Hepatocyte (in vitro differentiated cells): ENCODE measurements at places on chromosomes 13 and 19.

DNA sequence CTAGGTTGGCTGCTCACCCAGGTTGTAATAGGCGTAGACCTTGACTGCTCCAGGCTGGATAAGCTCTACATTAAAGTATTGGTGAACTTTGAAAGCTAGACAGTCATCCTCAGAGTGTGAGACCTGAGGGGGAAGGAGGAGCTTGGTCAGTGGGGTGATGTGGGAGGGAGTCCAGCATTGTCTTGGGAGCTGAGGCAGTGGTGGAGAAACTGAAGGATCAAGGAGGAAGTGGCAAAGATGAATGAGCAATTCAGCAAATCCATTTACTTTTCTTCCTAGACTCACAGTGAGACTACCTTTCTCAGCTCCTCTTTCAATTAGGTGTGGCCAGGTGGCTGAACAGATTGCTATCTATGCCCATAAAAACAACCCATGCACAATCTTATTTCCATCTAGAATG lies 10.2 kb upstream of the TNFSF14 start:
- H3K4me1 ChIP-seq: peaks cover under 1% of the 10 kb centered on the region
- no peaks in the 10 kb centered on the region for H3K36me3 ChIP-seq
- H3K27ac ChIP-seq: no peak overlapping the region
- no peak overlapping the region for H3K4me3 ChIP-seq
- no peaks in the 10 kb centered on the region for H3K27me3 ChIP-seq
- DNase-seq: no peak

DNA sequence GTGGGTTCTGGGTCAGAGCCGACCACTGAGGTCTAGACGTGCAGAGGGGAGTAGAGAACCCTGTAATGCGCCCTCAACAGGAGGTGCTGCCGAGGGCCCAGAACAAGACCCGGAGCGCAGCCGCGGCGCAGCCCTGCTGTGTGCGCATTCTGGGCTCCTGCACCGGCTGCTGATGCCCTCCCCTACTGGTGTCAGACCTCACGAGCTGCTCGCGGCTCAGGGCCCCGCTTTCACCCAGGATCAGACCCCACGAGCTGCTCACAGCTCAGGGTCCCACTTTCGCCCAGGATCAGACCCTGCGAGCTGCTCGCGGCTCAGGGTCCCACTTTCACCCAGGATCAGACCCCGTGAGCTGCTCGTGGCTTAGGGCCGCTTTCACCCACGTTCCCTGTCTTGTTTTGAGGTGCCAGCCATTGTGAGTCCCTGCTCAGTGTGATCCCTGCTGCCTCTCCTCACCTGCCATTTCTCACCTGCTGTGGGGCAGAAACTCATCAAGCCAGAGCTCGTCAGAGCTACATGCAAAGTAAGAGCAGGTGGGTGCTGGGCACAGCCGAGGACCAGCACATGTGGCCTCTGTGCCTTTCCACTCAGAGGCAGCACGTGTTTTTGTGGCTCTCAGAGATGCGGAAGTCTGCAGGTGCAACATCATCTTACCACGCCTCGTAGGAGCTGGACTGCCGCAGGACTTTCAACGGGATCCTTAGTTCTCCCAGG lies 47.0 kb upstream of the C13orf46 start:
- no peaks in the 10 kb centered on the region for H3K27me3 ChIP-seq
- no peaks in the 10 kb centered on the region for H3K4me1 ChIP-seq
- no peak overlapping the region for H3K4me3 ChIP-seq
- H3K27ac ChIP-seq: no peak overlapping the region
- DNase-seq: no peak
- no peaks in the 10 kb centered on the region for H3K36me3 ChIP-seq

- no peak overlapping the region for H3K4me3 ChIP-seq
- H3K27me3 ChIP-seq: no peaks in the 10 kb centered on the region
- DNase-seq: no peak
- no peak overlapping the region for H3K27ac ChIP-seq
- H3K4me1 ChIP-seq: no peaks in the 10 kb centered on the region
These were observed 53.1 kb downstream of the FOXO1 start for GRCh38 chr13:40613192-40613818.

- H3K36me3 ChIP-seq: no peaks in the 10 kb centered on the region
- no peaks in the 10 kb centered on the region for H3K27me3 ChIP-seq
- H3K4me3 ChIP-seq: no peak overlapping the region
- DNase-seq: peak; percentile 59
- peaks cover 24% of the 10 kb centered on the region for H3K4me1 ChIP-seq
These were observed 122.0 kb downstream of the ENOX1 start for GRCh38 chr13:43664700-43665191.

GRCh38 chr19:19657397-19657783 lies 6.1 kb downstream of the ATP13A1 start:
- no peak for DNase-seq
- H3K27ac ChIP-seq: no peak overlapping the region
- H3K4me3 ChIP-seq: no peak overlapping the region
- H3K27me3 ChIP-seq: no peaks in the 10 kb centered on the region

- no peaks in the 10 kb centered on the region for H3K36me3 ChIP-seq
- H3K4me3 ChIP-seq: no peak overlapping the region
- H3K4me1 ChIP-seq: peaks cover 10% of the 10 kb centered on the region
- H3K27me3 ChIP-seq: no peaks in the 10 kb centered on the region
These were observed 25.6 kb downstream of the CCDC8 start for GRCh38 chr19:46387713-46388130.

DNA sequence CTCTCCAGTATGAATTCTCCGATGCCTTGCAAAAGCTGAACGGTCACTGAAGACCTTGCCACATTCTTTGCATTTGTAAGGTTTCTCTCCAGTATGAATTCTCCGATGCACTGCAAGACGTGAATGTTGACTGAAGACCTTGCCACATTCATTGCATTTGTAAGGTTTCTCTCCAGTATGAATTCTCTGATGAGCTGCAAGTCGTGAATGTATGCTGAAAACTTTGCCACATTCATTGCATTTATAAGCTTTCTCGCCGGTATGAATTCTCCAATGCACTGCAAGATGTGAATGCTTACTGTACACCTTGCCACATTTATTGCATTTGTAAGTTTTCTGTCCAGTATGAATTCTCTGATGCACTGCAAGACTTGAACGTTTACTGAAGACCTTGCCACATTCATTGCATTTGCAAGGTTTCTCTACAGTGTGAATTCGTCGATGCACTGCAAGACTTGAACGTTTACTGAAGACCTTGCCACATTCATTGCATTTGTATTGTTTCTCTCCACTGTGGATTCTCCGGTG lies 20.0 kb upstream of the ZNF841 start:
- H3K27ac ChIP-seq: no peak overlapping the region
- H3K27me3 ChIP-seq: no peaks in the 10 kb centered on the region
- no peak overlapping the region for H3K4me3 ChIP-seq
- no peaks in the 10 kb centered on the region for H3K4me1 ChIP-seq

GRCh38 chr19:6632002-6632621 lies 37.8 kb downstream of the TNFSF14 start:
- no peaks in the 10 kb centered on the region for H3K27me3 ChIP-seq
- no peak overlapping the region for H3K27ac ChIP-seq
- no peak overlapping the region for H3K4me3 ChIP-seq
- peak; percentile 88 for DNase-seq
- no peaks in the 10 kb centered on the region for H3K36me3 ChIP-seq

- no peak overlapping the region for H3K4me3 ChIP-seq
- DNase-seq: no peak
- no peaks in the 10 kb centered on the region for H3K4me1 ChIP-seq
These were observed 11.2 kb downstream of the ZNF565 start for GRCh38 chr19:36203293-36203692.

DNA sequence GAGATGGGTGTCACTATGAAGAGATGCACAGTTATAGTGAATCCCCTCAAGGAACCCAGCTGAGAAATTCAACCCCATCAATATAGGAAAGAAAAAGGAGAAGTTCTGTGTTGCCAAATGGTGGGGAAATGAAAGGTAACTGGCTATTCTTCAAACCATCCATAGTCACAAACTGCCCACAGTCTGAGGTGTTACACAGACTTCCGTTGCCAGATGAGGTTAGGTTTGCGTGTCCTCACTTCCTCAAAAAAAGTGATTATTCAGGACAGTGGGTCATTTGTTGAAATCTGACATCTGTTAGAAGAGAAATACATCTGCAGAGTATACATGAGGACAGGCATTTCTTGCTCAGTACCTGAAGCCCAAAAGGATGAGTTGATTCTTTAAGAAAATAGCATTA lies 9.0 kb downstream of the SIGLEC5 start:
- no peak overlapping the region for H3K27ac ChIP-seq
- H3K4me1 ChIP-seq: no peaks in the 10 kb centered on the region
- H3K36me3 ChIP-seq: no peaks in the 10 kb centered on the region
- no peak for DNase-seq
- no peaks in the 10 kb centered on the region for H3K27me3 ChIP-seq
- H3K4me3 ChIP-seq: no peak overlapping the region

DNA sequence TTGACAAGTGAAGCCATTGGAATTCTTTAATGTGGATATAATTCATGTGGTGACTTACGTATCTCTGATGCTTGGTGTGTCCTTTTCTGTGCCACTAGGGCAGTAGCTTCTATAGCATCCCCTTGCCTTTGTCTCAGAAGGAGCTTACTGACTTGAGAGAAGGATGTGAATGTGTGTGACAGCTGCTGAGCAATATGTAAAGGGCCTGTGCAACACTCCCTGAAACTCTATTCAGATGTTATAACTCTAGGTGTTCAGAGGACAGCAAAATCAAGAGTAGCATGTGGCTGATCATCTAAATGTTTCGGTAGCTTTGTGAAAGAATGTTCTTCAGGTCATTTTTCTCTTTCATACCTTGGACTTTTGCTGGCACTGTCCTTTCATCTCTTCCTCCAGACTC lies 189.5 kb downstream of the LMO7 start:
- no peaks in the 10 kb centered on the region for H3K27me3 ChIP-seq
- no peaks in the 10 kb centered on the region for H3K4me1 ChIP-seq
- H3K27ac ChIP-seq: no peak overlapping the region
- DNase-seq: no peak
- no peak overlapping the region for H3K4me3 ChIP-seq

- H3K4me3 ChIP-seq: no peak overlapping the region
- no peaks in the 10 kb centered on the region for H3K36me3 ChIP-seq
- DNase-seq: peak; percentile 30
- H3K27me3 ChIP-seq: peaks cover 36% of the 10 kb centered on the region
These were observed 6.9 kb downstream of the S1PR5 start for GRCh38 chr19:10510301-10510802.

- no peaks in the 10 kb centered on the region for H3K4me1 ChIP-seq
- DNase-seq: no peak
- no peaks in the 10 kb centered on the region for H3K36me3 ChIP-seq
These were observed 200.4 kb upstream of the IPO5 start for GRCh38 chr13:97752961-97753668.

DNA sequence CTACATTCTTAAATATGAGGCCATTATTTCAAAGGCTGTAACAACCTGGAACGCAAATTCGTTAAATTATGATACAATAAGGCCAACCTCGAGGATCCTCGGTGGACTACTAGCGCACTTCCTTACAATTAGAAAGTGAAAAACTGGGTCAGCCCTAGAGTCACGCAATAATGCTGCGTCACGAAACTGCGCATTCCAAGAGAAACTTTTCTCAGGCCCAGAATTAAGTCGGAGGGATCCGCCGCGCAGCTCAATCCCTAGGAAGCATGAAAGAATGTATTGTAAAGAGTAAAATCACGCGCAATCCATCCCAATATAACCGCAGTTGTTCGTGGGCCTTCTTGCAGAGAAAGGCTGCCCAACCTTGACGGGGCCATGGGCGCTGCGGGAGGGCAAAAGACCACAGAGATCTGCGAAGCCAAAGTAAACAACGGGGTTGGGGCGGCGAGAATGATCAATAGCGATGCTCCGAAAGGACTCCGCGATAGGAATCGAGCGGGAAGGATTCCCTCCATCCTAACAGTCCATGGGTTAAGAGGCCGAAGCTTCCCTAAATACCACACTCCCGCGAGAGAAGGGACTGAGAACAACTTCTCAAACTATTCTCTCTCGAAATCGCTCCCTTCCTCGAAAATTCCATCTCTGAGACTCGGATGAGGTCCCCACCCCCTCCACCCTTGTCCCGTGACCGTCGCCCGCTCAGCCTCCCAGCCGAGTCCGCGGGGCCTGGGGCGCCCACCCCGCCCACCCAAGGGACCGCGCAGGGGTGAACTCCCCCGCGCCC lies 564 bp downstream of the SPART start:
- peak; percentile 84 for DNase-seq
- H3K27ac ChIP-seq: peak overlapping the region; percentile 99
- H3K36me3 ChIP-seq: no peaks in the 10 kb centered on the region
- H3K27me3 ChIP-seq: no peaks in the 10 kb centered on the region

DNA sequence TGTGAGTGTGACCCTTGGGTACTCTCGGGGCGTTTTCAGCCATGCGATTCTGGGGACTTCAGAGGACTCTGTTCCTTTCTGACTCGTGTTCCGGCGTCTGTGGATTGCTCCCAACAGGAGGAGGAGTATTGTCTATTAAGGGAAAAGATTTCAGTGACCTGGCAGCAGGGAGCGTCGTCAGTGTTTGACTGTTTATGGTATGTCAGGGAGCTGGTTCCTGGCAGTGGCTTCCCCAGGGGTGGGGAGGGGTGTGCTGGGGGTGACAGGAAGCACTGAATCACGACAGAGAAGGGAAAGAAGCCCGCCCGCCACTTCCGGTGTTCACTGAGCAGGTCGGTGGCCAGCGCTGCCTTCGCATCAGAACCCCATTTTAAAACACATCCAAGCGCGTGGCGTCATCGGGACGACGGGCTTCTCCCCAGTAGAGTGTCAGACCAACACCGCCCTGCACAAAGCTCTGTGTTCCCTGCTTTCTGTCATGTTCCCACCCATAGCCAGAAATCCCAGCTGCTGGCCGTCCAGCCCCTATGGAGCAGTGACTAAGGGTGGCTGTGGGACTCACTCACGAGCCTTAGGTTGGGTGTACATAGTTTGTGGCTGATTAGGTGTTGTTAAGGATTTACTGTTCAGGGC lies 33.8 kb downstream of the COL4A2 start:
- H3K27ac ChIP-seq: peak overlapping the region; percentile 80
- H3K36me3 ChIP-seq: no peaks in the 10 kb centered on the region
- no peaks in the 10 kb centered on the region for H3K27me3 ChIP-seq
- H3K4me1 ChIP-seq: peaks cover 35% of the 10 kb centered on the region
- H3K4me3 ChIP-seq: no peak overlapping the region
- DNase-seq: peak; percentile 51

DNA sequence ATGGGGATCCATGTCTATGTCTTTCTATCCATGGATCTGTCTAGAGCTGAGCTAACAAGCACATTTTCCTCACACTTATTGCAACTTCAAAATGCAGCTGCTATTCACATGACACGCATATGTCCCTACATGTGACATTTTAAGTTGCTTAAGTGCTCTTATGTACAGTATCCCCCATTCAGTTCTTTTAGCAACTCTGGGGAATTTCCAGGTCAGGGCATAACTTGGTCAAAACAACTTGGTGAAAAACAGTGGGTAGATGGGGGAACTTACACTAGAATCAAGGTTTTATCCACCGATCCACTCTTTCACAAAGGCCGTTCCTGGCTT lies 73.0 kb downstream of the COL4A1 start:
- H3K4me1 ChIP-seq: peaks cover 5% of the 10 kb centered on the region
- no peak for DNase-seq
- no peak overlapping the region for H3K27ac ChIP-seq
- no peak overlapping the region for H3K4me3 ChIP-seq
- no peaks in the 10 kb centered on the region for H3K36me3 ChIP-seq
- no peaks in the 10 kb centered on the region for H3K27me3 ChIP-seq
